ENCODE measurements at places on chromosomes 16 and 17.

DNA sequence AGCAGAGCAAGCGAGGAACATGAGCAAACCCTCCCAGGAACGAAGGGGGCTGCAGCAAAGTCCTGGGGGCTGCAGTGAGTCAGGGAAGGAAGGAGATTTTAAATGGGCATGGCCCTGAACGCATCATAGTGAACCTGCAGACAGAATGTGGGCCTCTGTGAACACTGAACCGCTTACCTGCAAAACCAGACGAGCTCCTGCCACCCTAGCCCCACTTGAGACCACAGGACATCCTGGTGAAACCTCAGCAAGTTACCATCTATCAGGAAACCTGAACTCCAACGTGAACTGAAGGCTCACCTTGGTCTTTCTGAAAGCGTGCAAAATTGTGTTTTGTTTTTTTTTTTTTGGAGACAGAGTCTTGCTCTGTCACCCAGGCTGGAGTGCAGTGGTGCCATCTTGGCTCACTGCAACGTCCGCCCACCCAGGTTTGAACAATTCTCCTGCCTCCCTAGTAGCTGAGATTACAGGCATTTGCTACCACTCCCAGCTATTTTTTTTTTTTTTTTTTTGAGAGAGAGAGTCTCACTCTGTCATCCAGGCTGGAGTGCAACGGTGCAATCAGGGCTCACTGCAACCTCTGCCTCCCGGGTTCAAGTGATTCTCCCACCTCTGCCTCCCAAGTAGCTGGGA, 30.8 kb downstream of the FANCA start:
- DNase-seq = no peak

GRCh38 chr17:78724999-78725398, 57.1 kb downstream of the CYTH1 start:
- no peak for DNase-seq

GRCh38 chr16:17273142-17273561, 197.6 kb downstream of the XYLT1 start:
- no peak for DNase-seq

- DNase-seq = no peak
Observed at GRCh38 chr17:51533219-51533618, 272.9 kb downstream of the UTP18 start.

- DNase-seq = no peak
Observed at GRCh38 chr16:30838876-30839471, 52.0 kb upstream of the ZNF629 start.

GRCh38 chr17:78237401-78238012, 6.1 kb downstream of the TMEM235 start:
- no peak for DNase-seq

DNA sequence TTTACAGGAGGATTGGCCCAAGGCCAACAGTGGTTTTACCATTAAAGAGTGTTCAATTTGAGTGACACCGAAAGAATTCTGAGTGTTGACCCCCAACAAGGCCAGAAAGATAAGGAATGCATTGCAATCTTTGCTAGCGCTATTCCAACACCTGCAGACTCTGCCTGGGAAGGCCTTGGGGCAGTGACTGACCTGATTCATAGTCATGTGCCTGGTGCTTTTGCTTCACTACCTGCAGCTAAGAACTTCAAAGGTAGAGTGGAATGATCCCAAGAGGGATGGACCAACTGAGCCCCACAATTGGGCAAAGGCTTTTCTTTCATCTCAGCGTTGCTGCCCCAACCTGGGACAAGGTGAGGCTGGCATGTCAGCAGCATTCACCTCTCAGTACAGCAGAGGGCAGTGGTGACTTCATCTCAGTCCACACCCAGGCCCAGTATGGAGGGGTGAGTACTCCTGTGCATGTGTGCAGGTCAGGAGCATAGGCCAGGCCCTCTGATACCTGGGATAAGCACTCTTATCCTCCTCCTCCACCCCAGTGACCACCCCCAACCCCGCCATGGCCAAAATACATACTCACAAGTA, 149.6 kb upstream of the GNAO1 start:
- peak; percentile 65 for DNase-seq

DNA sequence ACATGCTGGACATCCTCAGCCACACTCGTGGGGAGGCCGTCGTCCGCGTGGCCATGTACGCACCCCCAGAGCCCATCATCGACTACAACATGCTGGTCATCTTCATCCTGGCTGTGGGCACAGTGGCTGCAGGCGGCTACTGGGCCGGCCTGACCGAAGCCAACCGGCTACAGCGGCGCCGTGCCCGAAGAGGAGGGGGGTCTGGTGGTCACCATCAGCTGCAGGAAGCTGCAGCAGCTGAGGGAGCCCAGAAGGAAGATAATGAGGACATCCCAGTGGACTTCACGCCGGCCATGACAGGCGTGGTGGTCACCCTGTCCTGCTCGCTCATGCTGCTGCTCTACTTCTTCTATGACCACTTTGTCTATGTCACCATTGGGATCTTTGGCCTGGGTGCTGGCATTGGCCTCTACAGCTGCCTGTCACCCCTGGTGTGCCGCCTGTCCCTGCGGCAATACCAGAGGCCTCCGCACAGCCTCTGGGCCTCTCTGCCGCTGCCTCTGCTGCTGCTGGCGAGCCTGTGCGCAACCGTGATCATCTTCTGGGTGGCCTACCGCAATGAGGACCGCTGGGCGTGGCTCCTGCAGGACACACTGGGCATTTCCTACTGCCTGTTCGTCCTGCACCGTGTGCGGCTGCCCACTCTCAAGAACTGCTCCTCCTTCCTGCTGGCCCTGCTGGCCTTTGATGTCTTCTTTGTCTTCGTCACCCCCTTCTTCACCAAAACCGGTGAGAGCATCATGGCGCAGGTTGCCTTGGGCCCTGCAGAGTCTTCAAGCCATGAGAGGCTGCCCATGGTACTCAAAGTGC, 900 bp downstream of the SPPL2C start:
- no peak for DNase-seq

DNA sequence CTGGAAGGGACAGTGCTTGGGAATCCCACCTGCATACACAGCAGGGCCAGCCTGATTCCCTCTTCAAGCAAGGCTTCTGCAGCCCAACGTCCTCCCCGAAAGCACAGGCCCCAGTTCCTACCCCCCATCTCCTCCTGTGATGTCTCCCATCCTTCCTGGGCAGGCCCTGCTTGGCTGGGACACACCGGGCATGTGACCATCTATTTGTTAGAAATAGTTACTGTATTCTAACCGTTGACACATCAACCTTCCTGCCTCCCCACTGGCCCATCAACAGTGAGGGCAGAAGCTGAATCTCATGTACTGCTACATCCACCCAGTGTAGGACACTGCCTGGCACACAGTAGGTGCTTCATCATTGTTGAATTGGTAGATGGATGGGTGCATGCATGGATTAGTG, 10.7 kb downstream of the PRR29 start:
- DNase-seq = no peak

DNA sequence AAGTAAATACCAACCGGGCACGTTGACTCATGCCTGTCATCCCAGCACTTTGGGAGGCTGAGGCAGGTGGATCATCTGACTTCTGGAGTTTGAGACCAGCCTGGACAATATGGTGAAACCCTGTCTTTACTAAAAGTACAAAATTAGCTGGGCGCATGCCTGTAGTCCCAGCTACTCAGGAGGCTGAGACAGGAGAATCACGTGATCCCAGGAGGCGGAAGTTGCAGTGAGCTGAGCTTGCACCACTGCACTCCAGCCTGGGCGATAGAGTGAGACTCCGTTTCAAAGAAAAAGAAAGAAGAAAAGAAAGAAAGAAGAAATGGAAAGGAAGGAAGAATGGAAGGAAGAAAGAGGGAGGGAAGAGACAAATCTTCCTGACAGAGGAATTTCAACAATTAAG, 108.7 kb downstream of the AHSP start:
- no peak for DNase-seq

GRCh38 chr17:17765359-17766076, 71.3 kb downstream of the SREBF1 start:
- DNase-seq = no peak

DNA sequence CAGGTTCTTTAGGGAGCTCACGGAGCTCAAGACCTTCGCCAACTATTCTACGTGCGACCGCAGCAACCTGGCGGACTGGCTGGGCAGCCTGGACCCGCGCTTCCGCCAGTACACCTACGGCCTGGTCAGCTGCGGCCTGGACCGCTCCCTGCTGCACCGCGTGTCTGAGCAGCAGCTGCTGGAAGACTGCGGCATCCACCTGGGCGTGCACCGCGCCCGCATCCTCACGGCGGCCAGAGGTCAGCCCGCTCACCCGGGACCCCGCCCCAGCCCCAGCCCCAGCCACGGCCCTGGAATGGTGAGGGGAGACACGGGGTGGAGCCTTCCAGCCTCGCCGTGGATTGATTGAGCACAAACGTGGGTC, 13.5 kb downstream of the SARM1 start:
- DNase-seq = peak; percentile 73

DNA sequence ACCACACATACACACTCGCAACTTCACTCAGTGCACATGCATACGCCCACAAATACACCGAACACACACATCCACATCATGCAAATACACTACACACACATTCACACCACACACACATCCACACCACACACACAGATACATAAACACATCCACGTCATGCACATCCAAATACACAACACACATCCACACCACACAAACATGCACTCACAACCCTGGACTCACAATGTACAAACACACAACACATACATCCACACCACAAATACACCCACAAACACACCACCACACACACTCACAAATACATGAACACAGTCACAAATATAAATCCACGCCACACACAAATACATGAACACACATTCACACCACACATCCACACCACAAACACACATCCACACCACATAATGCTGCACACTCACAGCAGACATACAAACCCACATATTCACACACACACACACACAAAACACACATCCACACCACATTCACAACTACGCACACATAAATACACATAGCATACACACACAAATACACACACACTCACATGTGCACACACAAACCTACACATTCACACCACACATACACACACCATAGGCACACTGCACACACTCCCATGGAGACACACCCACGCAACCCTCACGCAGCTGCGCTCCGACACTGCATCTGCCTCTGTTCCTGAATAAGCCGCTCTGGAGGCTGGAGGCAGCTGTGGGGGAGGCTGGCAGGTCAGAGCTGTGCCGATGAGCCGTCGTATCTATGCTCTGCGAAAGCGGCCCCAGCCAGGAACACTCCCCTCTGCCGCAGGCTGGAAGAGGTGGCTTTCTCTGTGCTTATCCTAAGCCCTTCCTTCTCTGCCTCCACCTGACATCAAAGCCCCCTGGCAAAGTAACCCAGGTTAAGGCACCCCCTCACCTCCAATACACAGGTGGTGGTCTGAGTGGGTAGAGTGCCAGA, 141.8 kb downstream of the GRIN2A start:
- DNase-seq = no peak

- peak; percentile 85 for DNase-seq
Observed at GRCh38 chr17:39676198-39676819, 8.1 kb downstream of the PNMT start.

- DNase-seq = no peak
Observed at GRCh38 chr16:67458121-67458641, 22.8 kb downstream of the ATP6V0D1 start.

DNA sequence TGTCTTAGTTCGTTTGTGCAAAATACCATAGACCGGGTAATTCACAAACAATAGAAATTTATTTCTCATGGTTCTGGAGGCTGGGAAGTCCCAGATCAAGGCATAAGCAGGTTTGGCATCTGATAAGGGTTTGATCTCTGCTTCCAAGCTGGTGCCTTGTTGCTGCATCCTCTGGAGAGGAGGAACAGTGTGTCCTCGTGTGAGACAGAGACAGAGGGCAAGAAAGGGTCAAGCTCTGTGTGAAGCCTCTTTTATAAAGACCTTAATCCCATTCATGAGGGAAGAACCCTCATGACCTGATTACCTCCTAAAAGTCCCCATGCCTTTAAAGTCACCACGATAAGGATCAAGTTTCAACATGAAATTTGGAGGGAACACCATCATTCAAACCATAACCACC, 55.8 kb upstream of the TANC2 start:
- DNase-seq = no peak

- DNase-seq = no peak
Observed at GRCh38 chr17:67390646-67391361, 13.7 kb downstream of the PITPNC1 start.

DNA sequence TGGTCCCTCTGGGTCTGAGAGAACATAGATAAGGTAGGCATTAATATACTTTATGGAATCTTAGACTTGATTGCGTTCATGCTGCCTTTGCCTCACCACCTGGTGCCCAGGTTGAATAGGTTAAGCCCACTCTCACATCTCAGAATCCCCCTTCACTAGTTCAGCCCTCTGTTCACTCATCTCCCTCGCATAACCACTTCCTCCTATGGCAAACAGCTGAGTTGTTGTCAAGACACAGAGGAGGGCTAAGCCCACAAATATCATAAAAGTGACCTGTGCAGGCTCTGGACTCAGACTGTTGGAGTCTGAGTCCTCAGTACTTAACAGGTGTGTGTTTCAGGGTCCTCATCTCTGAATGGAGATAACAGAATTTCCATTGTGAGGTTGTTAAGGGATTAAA, 55.7 kb downstream of the GOSR1 start:
- no peak for DNase-seq

GRCh38 chr16:578870-579405, 9.2 kb downstream of the PIGQ start:
- DNase-seq = no peak

DNA sequence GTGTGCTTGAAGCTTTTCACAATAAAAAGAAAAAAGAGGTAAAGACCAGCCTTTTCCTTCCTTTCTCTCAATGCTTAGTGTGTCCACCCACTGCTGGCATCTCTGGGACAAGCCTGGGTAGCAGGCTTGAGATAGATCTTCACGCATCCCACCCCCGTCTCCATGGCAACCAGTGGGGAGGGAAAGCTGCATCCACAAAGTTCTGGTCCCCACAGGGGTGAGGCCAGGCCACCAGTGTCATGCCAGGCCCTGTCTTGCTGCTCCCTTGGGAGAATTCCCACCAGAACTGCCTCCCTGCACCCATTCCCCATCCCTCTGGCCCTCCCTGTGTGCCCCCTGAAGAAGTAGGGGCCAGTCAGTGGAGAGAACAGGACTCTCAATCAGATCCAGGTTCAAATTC, 259.9 kb downstream of the MRTFB start:
- DNase-seq = no peak

- peak; percentile 64 for DNase-seq
Observed at GRCh38 chr16:66947302-66948065, 12.2 kb downstream of the CES2 start.

DNA sequence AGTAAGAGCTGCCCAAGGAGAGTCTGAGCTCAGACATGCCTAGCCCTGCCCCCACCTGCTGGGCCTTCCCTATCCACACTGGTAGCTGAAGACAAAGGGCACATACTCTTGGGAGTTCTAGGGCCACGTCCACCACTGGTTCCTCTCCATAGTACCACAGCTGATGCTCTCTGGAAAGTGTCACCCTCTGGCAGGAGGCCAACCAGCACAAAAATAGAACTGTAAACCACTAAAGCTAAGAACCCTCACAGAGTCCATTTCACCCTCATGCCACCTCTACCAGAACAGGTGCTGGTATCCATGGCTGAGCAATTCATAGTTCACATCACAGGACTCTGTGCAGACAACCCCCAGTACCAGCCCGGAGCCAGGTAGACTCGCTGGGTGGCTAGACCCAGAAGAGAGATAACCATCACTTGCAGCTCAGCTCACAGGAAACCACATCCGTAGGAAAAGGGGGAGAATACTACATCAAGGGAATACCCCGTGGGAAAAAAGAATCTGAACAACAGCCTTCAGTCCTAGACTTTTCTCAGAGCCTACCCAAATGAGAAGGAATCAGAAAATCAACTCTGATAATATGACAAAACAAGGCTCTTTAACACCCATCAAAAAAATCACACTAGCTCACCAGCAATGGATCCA, 115.3 kb downstream of the CEP112 start:
- DNase-seq = no peak

- peak; percentile 68 for DNase-seq
Observed at GRCh38 chr16:84737192-84738011, 37.6 kb downstream of the USP10 start.

- no peak for DNase-seq
Observed at GRCh38 chr17:80868022-80868609, 123.5 kb upstream of the CHMP6 start.
